ENCODE measurements at places on chromosomes 11 and 22.

- DNase-seq, result no peak
These were observed 68.1 kb upstream of the LMO1 start for GRCh38 chr11:8331767-8332166.

- no peak for DNase-seq
These were observed 37.6 kb upstream of the THY1 start for GRCh38 chr11:119460582-119460981.

DNA sequence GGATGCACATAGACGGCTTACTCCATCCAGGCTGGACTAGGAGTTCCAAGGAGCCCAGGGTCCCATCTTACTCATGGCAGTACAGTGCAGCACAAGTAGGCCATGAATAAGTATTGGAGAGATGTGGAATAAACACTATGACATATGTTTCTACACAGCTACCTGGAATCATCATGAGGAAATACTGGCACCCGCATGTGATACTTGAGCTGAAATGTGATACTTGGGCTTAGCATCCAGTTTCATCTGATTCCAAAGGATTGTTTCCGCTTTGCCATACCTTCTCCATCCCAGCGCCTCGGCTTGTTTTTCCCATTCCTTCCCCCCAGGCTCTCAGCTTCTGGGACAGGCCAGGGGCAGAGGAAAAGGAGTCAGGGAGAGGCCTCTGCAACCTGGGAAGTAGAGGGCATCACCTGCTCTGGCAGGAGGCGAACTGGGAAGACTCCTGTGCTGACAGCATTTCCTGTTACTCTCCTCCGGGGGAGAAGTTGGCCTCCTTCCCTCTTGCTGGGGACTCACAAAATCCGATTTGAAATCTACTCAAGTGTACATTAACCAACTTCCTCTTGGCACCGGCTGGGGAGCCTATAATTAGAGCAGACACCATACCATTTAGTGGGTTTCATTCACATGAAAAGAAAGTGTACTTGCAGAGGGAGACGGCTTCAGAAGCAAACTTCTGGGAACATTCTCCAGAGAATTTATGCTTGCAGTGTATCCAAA, 187.8 kb downstream of the MIAT start:
- no peak for DNase-seq

DNA sequence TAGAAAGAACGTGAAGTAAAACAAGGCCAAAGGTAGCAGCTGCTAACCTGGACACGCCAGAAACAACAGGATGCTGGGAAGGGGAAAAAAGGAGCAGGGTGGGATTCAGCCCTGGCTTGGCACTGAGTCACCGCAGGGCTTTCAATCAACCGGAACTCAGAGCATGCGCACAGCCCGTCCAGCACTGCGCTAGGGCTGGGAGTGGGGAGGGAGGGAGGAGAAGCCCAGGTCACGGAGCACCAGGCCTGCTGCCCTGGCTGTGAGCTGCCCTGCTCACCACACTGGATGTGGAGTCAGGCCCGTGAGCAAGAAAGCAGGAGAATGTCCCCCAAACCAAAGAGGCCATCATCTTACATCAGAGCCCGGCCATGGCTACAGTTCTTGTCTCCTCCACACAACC, 51.5 kb downstream of the APOL1 start:
- DNase-seq, result no peak

DNA sequence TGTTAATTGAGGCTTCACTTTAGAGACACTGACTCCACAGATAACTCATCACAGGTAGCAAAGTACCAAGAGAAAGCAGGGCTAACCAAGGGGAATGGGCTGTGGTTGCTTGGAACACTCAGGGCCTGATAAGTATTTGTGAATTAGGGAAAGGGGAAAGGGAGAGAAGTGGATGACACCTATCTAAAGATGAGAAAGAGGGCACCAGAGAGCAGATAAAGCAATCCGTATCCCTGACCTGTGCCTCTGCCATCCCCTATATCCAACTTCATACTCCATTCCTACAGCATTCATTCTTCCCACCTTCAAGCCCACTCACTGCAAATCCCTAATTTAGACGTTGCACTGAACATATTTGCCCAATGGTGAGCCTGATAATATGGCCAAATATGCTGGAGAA, 43.0 kb upstream of the API5 start:
- DNase-seq, result no peak

- no peak for DNase-seq
These were observed 5.4 kb upstream of the SORL1 start for GRCh38 chr11:121446752-121447156.

DNA sequence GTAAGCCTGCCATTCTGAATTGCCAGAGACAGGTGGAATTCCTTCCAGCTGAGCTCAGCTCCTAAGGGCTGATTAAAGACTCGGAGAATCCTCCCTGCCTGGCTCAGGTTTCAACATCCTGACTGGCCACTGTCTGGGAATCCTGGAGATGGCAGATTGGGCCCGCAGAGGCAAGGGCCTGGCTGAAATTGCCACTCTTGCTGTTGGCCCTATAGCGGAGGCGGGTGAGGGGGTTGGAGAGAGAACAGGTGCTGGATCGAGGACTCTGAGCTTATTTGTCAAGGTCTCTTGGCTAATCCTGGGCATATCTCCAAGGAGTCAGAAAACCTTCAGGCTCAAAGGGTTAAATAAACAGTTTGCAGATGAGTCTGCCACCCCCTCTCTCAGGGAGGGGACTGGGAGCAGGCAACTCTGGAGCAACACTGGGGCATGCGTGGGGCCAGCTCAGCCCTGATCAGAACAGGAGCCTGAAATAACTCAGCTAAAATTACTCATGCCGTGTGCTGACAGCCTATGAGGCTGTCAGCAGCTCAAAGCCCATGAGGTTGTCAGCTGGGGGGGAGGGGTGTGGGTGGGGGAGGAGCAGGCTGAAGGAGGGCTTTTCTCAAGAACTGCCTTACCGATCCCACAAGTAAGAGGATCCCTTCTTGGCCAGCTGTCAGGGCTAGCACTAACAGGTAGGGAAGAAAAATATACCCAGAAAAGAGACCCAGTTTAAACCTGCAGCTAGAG, 14.7 kb upstream of the MFRP start:
- DNase-seq, result no peak

GRCh38 chr11:109425554-109425953, 3.6 kb downstream of the C11orf87 start:
- no peak for DNase-seq

GRCh38 chr22:47994601-47995263, 1232.3 kb downstream of the TBC1D22A start:
- DNase-seq, result no peak

DNA sequence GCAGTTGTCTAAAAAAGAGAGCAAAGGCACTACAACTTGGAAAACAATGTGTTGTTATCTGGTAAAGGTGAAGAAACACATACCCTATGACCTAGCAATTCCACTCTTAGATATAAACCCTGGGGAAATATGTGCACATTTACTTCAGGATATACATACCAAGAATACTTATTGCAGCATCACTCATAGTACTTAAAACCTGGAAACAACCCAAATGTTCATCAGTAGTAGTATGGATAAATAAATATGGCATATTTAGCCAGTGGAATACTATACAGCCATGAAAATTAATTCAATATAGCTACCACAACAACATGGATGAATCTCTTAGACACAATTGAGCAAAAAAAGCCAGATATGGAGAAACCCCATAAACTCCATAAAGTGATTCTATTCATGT, 26.1 kb upstream of the MICAL2 start:
- no peak for DNase-seq

DNA sequence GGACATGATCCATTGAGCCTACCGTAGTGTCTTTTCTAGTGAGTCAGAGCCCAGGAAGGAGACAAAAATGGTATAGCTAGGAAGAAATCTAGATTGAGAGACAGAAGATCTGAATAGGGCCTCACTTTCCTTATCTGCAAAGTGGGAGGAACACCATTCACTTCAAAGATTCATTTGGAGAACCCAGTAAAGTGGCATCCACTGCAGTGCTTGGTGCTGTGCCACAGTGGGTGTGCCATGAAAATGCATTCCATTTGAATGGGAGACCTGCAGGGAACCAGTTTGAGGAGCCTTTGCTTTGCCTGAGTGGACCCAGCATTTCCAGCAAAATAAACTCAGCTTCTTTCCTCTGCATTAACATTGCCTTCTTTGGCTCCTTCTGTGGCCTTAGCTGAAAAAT, 470.5 kb upstream of the CADM1 start:
- no peak for DNase-seq

- no peak for DNase-seq
These were observed 97.7 kb downstream of the MPPED2 start for GRCh38 chr11:30488304-30488998.

GRCh38 chr11:44748606-44749005, 21.8 kb downstream of the TSPAN18 start:
- DNase-seq, result no peak

GRCh38 chr11:10996678-10997077, 138.8 kb upstream of the ZBED5 start:
- no peak for DNase-seq

DNA sequence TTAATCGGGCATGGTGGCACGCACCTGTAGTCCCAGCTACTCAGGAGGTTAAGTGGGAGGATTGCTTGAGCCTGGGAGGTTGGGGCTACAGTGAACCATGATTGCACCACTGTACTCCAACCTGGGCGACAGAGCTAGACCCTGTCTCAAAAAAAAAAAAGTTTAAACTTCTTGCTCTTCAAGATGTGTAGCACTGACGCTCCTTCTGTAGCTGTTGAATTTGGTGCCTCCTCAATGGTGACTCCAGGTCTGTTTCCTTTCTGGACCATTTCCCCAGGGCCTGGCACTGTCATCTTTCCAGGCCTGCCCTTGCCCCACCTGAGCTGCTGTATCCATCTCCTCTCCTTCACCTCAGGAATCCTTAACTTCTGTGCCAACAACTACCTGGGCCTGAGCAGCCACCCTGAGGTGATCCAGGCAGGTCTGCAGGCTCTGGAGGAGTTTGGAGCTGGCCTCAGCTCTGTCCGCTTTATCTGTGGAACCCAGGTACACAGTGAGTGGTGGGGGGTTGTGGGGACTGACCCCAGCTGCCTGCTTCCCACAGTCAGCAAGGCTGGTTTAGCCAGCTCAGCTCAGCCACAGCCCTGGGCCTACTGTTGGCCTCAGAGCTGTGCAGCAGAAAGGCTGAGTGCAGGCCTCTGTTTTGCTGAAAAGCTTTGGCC, 2.1 kb downstream of the GCAT start:
- DNase-seq, result no peak

GRCh38 chr22:38774496-38775166, 18.8 kb upstream of the SUN2 start:
- no peak for DNase-seq

DNA sequence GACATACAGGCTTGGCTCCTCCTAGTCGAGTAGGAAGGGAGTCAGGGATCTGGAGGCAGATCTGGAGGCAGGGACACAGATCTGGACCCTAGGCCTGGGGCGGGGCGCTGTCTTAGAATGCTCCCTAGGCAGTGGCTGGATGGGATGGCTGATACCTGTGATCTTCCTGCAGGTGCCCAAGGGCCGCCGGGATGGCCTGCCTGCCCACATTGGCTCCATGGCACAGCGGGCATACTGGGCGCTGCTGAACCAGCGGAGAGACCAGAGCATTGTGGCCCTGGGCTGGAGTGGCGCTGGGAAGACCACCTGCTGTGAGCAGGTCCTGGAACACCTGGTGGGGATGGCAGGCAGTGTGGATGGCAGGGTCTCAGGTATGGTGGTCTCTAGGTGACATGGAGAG, 35.4 kb downstream of the MYO18B start:
- no peak for DNase-seq

- no peak for DNase-seq
These were observed 68.5 kb upstream of the ARFGAP3 start for GRCh38 chr22:42925598-42925997.

- no peak for DNase-seq
These were observed 52.2 kb downstream of the SLC25A17 start for GRCh38 chr22:40766956-40767355.

- DNase-seq, result no peak
These were observed 28.8 kb upstream of the SOX6 start for GRCh38 chr11:16385099-16385498.

DNA sequence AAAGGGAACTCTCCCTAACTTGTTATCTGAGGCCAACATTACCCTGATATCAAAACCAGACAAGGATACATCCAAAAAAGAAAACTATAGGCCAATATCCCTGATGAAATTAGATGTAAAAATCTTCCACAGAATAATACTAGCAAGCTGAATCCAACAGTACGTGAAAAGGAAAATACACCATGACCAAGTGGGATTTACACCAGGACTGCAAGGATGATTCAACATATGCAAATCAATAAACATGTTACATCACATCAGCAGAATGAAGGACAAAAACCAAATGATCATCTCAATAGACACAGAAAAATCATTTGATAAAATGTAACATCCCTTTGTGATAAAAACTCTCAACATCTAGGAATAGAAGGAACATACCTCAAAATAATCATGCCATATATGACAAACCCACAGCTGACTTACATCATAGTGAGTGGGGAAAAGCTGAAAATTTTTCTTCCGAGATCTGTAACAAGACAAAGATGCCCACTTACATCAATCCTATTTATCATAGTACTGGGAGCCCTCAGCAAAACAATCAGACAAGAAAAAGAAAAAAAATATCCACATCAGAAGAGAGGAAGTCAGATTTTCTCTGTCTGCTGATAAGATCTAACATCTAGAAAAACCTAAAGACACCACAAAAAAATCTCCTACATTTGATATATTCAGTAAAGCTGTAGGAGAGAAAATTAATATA, 703.3 kb upstream of the ANO5 start:
- DNase-seq, result no peak

DNA sequence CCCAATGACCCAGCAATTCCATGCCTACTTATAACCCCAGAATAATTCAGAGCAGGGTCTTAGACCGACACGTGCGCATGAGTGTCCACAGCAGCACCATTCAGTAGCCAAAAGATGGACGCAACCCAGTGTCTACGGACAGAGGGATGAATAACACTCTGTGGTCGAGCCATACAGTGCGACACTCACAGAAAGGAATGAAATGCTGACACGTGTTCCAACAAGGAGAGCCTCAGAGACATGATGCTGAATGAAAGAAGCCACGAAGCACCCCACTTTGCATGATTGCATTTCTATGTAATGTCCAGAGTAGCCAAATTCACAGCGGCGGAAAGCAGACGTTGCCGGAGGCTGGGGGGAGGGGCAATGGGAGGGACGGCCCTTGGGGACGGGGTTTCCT, 134.4 kb downstream of the CTTN start:
- no peak for DNase-seq

- no peak for DNase-seq
These were observed 463.6 kb downstream of the TBC1D22A start for GRCh38 chr22:47225931-47226633.

- no peak for DNase-seq
These were observed 4.9 kb downstream of the OR10A3 start for GRCh38 chr11:7936615-7937014.

DNA sequence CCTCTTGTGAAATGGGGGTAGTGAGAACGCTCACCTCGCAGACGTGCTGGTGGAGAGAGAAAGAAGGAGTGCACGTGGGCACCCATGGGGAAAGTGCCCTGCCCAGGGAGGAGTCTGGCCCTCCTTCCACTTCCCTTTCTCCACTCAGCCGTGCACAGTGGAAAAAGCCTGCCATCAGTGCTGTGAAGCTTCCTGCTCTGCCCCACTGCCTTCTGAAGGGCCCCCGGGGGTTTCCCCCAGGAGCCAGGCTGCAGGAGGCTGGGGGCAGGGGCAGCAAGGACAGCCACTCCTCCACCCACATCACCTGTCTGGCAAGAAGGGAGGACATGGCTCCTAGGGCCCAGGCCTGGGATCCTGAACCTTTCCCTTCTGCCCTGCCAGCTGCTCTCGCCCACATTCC, 7.6 kb downstream of the TP53I11 start:
- no peak for DNase-seq

- DNase-seq, result no peak
These were observed 28.0 kb upstream of the TP53AIP1 start for GRCh38 chr11:128970598-128971190.

All from cortex of kidney (tissue), 1 donor.